ENCODE measurements at places on chromosomes 1 and 21.

DNA sequence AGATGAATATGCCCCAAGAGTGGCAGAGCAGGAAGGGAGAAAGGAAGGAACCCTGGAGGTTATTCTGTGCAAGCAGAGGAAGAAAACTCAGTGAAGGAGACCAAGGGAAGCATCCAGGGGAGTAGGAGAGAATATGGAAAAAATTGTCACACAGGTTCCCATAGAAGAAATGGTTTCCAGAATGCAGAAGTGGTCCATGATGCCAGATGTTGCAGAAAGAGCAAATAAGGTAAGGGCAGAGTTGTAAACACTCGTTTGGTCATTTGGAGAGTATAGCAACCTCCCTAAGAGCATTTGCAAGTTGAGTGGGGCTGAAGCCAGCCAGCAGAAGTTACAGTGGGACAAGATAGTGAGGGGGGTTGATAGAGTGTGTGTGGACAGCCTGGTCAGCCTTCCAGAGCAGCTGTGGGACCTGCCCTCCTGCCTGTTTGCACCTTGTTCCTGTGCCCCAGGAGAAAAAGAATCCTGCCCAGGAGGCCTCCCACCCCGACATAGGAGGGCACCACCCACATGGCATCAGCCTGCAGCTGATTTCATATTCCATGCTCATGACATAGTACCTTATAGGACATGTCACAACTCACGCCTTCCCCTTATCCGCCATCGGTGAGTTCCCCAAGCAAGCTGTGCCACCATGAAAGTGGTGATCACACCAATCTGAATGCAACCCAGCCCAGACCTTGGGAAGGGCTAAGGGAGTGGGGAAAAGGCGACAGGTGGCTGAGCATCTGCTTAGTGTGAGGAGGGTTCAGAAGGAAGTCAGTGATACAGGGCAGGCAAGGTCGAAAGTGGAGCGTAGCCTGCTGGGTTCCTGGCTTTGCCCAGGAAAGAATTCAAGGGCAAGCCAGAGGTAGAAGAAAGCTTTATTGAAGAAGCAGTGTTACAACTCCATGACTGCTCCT lies 8.2 kb upstream of the NEK2 start:
- no peak for DNase-seq

DNA sequence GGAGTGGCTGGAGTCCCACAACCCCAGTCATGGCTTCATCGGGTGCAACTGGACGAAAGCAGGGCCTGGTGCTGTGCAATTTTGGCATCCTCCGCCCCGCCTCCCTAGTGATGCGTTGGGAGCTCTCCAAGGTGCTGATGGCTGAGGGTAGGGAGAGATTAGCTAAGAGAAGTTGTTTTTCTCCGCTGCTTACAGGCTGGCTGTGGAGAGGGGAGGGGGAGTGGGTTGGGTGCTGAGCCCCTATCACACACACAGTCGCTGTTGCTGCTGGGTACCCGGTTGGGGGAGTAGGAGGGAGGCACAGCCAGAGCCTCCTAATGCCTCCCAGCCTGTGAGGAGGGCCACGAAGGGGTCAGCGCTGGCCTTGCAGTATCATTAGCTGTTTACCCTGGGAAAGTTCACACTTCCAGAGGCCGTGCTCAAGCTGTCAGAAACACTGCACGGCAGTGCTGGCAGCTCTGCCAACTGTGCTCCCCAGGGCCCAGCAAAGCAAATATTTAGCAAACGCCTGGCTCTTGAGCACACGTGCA lies 110.0 kb downstream of the GRIK3 start:
- no peak for DNase-seq

GRCh38 chr1:33088119-33088906 lies 7.4 kb downstream of the AZIN2 start:
- no peak for DNase-seq

GRCh38 chr21:45698493-45699184 lies 55.1 kb downstream of the PCBP3 start:
- DNase-seq: peak; percentile 96

GRCh38 chr21:46000731-46001641 lies 19.4 kb downstream of the COL6A1 start:
- DNase-seq: no peak

GRCh38 chr1:20633190-20634064 lies at the start of gene PINK1:
TSS of gene PINK1 (plus strand) at chr1:20633458. CDS start at chr1:20633549, 91 bp downstream.
- DNase-seq: no peak

- no peak for DNase-seq
Observed at GRCh38 chr1:202811296-202812175, 782 bp downstream of the PCAT6 start.

GRCh38 chr1:167722152-167722869 lies 529 bp downstream of the MPZL1 start:
- DNase-seq: no peak

- no peak for DNase-seq
Observed at GRCh38 chr21:17903929-17904639, 84.9 kb upstream of the C21orf91 start.

DNA sequence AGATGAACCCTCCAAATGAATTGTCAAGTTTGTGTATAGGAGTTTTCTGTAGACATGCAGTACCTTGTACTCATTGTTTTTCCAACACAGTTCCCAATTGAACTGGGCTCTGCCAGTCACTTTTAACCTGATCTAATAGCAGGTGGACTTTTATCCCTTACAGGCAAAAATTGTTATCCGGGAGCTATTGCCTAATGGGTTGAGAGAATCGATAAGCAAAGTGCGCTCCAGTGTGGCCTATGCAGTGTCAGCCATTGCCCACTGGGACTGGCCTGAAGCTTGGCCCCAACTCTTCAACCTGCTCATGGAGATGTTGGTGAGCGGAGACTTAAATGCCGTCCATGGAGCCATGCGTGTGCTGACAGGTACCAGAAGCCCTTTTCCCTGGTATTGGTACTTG lies 19.3 kb downstream of the IPO9 start:
- no peak for DNase-seq

DNA sequence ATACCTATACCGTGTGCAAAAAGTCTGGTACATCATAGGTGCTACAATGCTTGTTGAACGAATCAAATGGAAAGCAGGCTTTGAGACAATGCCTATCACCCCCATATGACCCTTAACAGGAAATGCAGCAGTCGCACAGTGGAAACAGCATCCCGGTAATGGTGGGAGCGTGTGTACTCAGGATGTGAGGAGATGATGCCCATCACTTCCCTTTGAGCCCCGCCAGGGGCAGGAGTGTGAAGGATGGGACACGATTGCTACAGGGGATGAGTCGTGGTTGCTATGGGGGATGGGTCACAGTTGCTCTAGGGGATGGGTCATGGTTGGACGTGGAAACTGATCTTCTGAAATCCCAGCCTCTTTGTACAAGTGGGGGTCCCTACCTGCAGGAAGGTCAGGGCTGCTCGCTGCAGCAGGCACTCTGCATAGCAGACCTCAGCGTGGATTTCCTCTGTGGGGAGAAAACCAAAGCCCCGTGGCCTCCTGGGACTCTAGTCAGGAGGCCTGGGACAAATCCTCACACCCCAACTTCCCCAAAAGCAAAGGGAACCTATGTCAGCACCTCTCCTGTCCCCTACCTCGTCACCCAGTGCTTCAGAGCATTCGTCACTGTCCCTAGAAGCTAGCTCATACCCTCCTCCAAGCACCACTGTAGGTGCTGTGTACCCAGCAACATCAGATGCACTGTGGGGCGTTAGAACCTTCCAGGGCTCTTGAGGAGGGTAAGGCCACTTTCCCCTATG lies 19.3 kb downstream of the TTC39A start:
- no peak for DNase-seq

DNA sequence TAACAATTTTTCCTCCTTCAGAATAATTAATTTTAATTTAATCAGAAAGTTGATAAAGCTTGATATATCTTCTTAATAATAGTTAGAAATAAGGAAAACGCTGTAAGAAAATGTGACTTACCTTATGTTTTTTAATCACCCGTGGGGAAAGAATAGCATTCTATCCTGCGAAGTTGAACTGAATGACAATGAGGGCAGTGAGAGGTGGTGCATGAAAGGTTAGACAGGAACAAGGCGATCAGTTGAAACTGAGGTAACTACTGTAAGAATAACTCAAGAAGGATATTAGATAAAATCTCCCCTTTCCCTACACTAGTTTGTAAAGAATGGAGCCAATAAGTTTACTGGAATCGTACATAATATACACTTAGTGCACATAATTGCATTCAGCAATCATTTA lies 655.0 kb upstream of the NCAM2 start:
- no peak for DNase-seq

DNA sequence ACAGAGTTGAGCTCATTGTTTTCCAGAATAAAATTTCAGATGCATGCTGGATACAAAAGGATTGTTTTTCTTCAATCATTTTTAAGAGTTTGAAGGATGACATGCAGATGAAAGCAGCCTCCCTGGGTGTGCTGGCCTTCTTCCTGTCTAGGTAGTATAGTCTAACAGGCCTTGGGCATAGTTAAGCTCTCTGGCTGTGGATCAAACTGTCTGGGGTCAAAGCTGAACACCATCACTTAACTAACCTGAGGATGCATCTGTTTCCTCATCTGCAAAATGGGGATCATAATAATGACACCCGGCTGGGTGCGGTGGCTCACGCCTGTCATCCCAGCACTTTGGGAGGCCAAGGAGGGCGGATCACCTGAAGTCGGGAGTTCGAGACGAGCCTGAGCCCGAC lies 6.0 kb upstream of the TIE1 start:
- no peak for DNase-seq

DNA sequence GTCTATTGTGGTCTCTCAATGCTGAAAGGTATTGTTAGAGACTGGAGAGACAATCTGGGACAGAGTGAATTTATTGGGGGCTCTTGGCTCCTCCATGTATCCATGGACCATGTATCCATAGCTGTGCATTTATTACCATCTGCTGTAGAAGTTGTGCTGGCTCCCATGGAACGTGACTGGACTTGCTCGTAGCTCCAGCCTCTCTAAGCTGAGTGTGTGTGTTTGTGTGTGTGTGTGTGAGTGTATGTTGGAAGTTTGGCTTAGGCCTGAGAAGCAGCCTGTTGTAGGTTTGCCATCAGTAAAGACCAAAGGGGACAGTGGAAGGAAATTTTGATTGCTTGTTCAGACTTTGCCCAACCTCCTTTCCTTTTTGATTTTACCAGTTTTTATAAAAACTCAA lies 105.7 kb upstream of the USP24 start:
- no peak for DNase-seq

DNA sequence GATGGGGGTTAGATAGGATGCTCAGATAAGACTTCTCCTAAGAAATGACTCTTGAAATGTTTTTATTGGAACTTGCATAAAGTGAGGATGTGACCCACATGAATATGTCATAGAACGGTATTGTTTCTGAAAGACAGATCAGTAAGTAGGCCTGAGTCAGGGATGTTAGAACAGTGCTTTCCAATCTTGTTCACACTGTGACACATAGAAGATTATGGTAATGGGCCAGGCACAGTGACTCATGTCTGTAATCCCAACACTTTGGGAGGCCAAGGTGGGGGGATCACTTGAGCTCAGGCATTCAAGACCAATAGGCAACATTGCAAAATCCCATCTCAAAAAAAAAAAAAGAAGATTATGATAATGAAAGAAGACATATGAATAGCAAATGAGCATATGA lies 32.9 kb downstream of the FMO4 start:
- DNase-seq: no peak

DNA sequence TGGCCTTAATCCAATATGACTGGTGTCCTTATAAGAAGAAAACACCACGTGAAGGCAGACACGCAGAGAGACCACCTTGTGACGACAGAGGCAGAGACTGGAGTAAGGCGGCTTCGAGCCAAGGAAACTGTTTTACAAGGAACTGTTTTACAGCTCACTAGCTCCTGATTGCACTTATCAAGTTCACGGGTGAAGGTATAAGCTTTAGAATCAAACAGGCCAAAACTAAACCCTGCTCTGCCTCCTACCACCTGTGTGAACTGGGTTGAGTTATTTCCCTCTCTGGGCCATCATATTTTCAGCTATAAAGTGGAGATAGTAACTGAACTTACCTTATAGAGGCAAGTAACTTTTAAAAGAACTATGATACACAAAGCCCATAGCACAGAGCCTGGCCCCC lies 166.9 kb upstream of the NFIA start:
- no peak for DNase-seq

DNA sequence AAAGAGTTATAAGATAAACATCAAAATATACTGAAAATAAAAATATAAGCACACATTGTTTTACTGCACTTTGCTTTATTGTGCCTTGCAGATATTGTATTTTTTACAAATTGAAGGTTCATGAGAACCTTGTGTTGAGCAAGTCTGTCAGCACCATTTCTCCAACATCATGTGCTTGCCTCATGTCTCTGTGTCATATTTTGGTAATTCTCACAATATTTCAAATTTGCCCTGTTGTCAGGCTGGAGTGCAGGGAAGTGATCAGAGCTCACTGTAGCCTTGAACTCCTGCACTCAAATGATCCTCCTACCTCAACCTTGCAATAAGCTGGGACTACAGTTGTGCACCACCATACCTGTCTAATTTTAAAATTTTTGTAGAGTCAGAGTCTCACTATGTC lies 21.3 kb upstream of the CNIH3 start:
- DNase-seq: no peak

- DNase-seq: peak; percentile 12
Observed at GRCh38 chr1:95236784-95237575, 3.0 kb downstream of the RWDD3 start.

DNA sequence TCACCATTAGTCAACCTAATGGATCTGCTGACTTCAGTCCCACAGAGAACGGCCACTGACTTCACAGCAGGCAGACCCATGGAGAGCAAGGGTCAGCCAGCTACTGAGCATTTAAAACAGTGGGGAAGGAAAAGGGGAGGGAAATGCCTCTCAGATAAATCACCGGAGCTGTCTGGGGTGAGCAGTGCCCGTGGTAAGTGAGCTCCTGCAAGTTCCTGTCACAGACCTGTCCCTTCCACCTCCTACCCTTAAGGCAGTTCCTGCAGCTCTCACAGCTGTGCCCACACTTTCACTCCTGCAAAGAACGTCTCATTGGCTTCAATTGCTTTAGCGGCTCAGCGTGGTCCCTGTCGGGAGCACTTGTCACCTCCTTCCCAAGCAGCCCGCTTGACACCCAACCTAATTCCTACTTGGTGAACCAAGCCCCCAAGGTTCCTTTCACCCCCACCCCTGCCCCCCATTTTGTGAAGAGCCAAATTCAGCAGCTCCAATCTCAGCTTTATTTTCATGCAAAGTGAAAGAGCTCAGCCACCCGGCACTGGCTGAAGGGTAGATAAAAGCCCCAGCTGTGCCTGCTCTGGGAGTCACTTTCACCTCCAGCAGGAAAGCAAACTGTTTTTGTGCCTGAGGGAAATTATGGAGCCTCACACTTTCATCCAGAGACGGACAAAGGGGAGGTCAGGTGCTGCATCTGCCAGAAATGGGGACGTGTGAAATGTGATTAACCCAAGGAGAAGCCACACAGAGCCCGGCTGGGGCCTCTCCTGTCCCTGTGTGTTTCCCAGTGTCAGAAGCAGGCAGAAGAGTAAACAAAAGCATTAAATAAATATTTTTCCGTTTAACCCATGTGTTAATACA lies 306.2 kb downstream of the TTLL7 start:
- no peak for DNase-seq

GRCh38 chr21:16095005-16095404 lies 365.2 kb downstream of the USP25 start:
- DNase-seq: no peak

DNA sequence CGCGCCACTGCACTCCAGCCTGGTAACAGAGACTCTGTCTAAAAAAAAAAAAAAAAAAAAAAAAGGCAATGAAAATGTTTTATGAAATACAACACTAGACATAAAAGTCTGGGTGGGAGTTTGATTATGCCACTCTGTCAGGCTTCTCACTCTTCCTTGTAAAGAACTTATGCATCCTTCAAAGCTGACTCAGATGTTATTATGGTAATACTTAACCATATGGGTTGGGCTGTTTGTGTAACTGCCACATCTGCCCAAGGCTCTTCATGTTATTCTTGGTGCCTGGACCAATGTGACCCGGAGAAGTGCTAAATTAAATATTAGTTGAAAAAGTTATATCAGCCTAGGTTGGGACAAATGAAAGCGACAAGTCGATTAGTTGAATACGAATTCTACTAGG lies 23.8 kb downstream of the FAM89A start:
- no peak for DNase-seq
